A375 (cell line): ENCODE measurements at places on chromosomes 1 and 21. TPM values are rescaled to one million over a fixed set of nuclear protein-coding genes. Genes with fewer than 3 reads are reported as not detected.

Gene LCK
- 0.30 TPM in 1 of 2 replicates, not detected in the other for total RNA-seq

Gene HEYL
- not detected in 2 replicates for total RNA-seq

Gene MPL
- total RNA-seq, result 1.7 TPM in 1 of 2 replicates, not detected in the other

Gene KRTAP12-2
- not detected in 2 replicates for total RNA-seq

Gene SLAMF1
- total RNA-seq, result not detected in 2 replicates

Gene SPRR4
- total RNA-seq, result not detected in 2 replicates
